ENCODE measurements at places on chromosomes 11 and 22.

- no peak for DNase-seq
These were observed 9.0 kb downstream of the TNNT3 start for GRCh38 chr11:1928470-1928890.

DNA sequence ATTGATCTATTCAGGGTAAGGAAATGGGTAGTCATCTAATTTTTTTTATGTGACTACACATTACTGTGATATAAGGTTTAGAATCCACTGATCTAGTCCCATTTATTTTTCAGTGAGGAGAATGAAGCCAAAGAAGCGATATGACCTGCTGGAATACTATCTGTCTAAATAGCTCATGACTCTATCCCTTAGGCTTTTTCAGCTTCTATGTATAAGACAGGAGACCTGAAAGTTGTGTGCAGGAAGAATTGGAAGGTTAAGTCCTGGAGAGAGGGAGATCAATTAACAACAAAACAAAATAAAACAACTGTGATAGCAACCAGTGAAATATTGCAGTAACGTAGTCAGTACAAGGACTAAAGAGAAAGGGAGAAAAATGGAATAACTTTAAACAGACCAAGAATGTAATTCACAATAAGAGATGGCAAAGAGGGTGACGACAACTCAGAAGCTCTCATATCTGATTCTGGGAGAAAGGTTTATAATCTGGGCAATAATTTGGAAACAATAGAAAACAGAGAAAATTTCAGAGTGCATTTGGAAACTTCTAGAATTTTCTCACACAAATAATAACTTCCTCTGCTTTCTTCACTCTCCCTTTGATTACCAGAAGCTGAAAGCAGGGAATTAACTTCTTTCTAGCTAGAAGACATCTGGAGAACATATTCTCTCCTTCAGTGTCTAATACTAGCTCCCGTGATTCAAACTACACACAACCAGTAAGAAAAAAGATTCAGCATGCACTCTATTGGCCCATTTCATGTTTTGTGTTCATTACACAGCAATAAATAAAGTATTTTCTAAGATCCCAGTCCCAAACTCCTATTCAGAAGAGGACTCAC, 19.2 kb upstream of the CASP12 start:
- no peak for DNase-seq

DNA sequence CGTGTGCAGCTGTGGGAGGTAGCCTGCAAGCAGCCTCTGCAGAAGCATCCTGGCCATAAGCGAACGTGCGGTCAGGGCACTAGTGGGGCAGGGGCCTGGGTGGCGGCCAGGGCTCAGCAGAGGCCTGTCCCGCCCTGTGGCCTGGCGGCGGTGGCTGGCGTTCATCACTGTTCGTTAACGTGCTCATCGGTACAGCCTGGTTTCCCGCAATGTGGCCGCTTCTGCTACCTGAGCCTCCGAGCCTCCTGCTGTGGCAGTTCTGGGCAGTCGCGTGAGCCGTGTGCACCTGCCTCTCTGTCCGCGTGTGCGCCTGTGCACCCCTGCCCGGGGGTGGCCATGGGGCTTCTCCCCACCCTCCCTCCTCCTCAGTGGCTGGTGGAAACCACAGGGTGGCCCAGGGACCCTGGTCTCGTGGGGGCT, 117.9 kb downstream of the KCNQ1OT1 start:
- DNase-seq, result no peak

DNA sequence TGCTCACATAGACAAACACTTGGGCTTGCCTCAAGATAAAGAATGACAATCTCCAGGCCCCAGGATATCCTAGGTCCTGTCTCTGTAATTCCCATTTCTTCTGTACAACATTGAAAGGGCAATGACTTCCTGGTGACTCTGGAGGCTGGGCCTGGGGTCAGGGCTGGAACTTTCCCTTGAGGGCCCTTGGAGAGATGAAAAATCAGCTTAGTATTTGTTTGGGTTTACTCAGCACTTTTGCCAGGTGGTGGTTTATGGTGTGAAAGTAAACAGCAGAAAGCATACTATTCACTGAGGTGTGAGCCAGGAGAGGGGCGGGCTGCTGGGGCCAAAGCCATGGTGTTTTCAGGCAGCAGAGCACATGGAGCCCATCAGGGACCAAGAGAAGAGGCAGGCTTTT, 214.7 kb upstream of the NARS2 start:
- no peak for DNase-seq

- DNase-seq, result no peak
These were observed 8.0 kb downstream of the PPARA start for GRCh38 chr22:46158283-46158682.

- no peak for DNase-seq
These were observed 115.0 kb downstream of the MN1 start for GRCh38 chr22:27686534-27686933.

DNA sequence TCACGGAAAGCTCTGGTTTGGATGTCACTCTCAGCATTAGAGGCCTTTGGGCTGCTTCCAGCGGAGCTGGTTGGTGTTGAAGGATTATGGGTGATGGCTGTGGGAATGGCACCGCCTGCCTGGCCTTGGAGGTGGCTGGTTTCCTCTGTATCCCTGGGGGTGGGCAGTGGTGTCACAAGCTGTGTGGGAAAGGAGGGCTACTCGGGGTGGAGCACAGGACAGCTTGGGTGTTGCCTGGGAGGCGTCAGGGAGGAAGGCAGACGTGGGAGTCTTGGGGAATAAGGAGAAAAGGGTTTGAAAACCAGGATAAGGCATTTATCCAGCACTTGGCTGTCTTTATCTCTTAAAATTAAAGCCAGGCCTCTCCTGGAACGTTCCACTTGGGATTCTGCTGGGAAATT, 71.8 kb downstream of the ADAMTS15 start:
- DNase-seq, result no peak

DNA sequence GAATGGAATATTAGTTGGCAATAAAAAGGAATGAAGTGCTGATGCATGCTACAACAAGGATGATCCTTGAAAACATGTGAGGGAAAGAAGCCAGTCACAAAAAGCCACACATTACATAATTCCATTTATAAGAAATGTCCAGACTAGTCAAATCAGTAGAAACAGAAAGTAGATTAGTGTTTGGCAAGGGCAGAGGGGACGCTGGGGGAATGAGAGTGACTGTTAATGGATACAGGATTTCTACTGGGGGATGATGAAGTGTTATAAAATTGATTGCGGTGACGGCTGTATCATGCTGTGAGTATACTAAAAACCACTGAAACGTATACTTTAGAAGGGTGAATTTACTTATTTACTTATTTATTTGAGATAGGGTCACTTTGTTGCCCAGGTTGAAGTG, 57.9 kb downstream of the C11orf58 start:
- no peak for DNase-seq

DNA sequence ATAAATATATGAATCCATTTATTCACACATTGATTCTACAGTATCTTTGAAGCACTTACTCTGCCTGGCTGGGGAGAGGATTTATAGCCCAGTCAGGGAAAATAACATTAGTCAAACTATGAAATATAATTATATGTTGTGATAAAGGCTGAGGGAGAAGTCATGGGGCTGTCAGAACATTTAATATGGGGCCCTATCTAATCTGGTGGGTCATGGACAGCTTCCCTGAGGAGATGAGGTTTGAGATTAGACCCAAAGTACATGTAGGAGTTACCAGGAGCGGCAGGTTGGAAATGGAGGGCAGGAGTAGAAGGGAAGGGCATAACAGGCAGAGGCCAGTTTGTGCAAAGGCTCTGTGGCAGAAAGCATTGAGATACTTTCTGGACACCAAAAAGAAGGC, 86.2 kb downstream of the DEPDC5 start:
- DNase-seq, result no peak

DNA sequence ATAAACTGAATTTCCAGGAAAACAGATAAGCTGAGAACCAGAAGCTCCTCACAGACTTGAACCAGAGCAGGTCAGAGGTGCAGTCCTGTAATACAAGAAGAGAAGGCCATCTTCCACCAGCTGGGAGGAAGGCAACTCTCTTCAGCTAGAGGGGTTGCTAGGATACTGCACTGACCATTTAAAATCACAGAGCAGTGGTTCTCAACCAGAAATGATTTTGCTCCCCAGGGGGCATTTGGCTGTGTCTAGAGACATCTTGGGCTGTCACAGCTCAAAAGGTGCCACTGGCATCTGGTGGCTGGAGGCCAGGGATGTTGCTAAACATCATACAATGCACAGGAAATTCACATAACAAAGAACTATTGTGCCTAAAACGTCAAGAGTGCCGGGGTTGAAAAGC, 17.2 kb downstream of the OPCML start:
- DNase-seq, result no peak

DNA sequence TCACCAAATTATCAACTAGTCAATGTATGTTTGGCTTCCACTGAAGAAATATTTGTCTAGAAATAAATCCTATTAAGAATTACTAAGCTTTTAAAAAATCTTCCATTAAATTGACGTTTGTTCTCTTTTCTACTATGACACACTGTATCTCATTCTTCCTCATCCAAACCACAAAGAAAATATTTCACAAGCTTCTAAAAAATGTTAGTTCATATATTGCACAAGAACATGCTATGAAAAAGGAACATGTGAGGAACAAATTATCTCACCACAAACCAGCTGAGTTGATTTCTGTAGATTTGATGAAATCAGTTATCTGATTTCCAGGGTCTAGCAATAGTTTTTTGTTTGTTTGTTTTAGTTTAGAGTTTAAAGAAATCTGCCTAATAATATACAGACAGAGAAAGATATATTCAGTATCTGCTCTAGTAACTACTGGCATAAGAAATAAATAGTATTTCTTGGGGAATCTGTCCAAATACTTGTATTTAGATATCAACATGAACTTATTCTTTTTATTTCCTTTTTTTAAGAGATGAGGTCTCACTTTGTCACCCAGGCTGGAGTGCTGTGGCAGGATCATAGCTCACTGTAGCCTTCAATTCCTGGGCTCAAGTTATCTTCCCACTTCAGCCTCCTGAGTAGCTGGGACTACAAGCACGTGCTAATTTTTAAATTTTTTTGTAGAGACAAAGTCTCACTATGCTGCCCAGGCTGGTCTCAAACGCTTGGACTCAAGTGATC, 161.7 kb downstream of the ATG16L2 start:
- no peak for DNase-seq

- DNase-seq, result no peak
These were observed 82.2 kb upstream of the OR4B1 start for GRCh38 chr11:48134221-48134922.

- DNase-seq, result no peak
These were observed 67.6 kb downstream of the BARX2 start for GRCh38 chr11:129443276-129443675.

GRCh38 chr11:108286370-108286769, 63.5 kb downstream of the ATM start:
- no peak for DNase-seq

DNA sequence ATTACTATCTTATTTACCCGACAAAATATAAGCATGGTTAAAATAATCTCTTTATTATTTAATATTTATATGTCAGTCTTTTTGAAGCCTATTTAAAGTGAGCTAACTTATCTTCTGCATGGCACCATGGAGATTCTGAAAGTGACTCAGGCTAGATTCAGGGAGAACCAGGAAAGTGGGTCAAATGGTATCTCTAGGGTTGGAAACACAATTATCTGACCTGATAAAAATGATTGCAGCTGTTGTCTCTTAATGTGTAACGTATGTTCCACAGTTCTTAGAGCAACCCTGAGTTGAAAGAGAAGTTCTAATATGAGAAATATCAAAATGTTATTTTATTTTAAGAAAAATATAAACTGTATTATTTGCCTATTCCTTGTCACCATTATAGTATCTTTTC, 143.1 kb upstream of the CARD18 start:
- DNase-seq, result no peak

DNA sequence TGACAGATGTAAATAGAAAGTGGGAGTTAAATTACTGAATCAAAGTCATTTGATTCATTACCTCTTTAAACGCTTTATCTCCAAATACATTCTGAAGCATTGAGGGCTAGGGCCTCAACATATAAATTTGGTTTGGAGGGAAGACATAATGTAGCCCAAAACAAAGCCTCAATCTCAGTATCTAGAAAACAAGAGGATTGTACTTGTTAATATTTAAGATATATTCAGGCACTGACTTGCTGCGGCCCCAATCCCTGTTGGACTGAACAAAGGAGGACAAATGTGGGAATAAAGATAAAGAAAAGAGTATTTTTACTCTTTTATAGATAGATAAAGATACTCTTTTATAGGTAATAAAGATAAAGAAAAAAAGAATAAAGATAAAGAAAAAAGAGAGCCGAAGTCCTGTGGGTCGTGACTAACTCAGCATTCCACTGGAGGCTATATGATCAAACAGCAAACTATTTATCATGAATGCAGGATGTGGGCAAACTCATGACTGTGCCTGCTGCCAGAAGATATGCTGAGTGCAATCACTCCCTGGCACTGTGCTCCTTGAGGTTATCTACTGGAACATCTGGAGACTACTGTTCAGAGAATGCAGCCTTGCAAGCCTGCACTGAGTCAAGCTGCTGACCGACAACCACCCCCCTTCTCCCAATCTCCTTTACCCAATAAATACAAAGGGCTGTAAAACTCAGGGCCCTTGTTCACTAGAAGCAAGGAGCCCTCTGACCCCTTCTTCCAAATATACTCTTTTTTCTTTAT, 6.9 kb downstream of the OR10V1 start:
- DNase-seq, result no peak

DNA sequence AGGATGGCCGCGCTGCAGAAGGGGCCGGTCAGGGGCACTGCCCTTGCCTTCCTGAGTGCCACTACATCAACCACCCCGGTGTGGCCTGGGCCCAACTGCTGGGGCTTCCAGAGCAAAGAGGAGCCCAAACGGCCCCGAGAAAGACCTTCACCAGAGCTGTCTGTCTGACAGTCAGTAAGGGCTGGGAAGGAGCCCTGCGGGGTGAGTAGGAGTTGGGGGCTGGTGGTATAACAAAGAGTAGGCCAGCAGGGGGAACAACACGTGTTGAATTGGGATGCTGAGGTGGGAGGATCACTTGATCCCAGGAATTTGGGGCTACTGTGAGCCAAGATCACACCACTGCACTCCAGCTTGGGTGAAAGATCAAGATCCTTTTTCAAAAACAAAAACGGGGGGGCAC, 3.9 kb downstream of the GSTT4 start:
- DNase-seq, result no peak

DNA sequence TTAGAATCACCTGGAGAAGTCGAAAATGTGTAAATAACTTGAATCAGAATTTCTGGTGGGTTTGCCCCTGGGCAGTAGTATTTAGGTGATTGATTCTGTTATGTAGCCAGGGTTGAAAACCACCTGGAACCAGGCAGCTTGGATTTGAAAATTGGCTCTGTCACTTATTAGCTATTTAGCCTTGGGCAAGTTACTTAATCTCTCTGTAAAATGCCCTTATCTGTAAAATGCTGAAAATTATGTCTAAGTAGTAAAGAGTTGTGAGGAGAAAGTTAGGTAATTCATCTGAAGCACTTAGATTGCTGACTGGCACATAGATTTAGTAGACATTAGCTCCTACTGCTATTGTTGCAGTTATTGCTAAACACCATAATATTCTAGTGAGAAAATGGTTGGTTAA, 49.3 kb downstream of the PPME1 start:
- DNase-seq, result no peak

GRCh38 chr11:36500315-36500721, 9.8 kb downstream of the TRAF6 start:
- DNase-seq, result no peak

- no peak for DNase-seq
These were observed 44.9 kb downstream of the DDX10 start for GRCh38 chr11:108709741-108710140.

Data from activated T-cell treated with anti-CD3 and anti-CD28 coated beads, Interleukin-2, amount 50 U/mL, for 48 hours (primary cell).